ENCODE measurements at places on chromosomes 13 and 19. TPM values are rescaled to one million over a fixed set of nuclear protein-coding genes. Genes with fewer than 3 reads are reported as not detected.

DNA sequence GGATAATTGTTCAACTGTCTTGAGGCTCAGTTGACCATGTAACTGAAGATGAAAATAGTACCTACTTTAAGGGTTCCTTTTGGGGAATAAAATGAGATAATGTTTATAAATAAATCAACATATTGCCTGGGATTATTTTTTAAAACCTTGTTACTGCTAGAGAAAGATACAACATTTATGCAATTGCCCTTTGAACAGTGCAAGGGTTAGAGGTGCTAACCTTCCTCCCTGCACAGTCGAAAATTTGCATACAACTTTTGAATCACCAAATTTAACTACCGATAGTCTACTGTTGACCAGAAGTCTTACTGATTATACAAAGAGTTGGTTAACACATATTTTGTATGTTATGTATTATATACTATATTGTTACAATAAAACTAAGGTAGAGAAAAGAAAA, 750.0 kb downstream of the EFNB2 start:
- no peak for DNase-seq

- no peak for DNase-seq
These were observed 1.7 kb upstream of the RASIP1 start for GRCh38 chr19:48742096-48742495.

GRCh38 chr13:39820606-39821005, 165.1 kb downstream of the COG6 start:
- DNase-seq: no peak

DNA sequence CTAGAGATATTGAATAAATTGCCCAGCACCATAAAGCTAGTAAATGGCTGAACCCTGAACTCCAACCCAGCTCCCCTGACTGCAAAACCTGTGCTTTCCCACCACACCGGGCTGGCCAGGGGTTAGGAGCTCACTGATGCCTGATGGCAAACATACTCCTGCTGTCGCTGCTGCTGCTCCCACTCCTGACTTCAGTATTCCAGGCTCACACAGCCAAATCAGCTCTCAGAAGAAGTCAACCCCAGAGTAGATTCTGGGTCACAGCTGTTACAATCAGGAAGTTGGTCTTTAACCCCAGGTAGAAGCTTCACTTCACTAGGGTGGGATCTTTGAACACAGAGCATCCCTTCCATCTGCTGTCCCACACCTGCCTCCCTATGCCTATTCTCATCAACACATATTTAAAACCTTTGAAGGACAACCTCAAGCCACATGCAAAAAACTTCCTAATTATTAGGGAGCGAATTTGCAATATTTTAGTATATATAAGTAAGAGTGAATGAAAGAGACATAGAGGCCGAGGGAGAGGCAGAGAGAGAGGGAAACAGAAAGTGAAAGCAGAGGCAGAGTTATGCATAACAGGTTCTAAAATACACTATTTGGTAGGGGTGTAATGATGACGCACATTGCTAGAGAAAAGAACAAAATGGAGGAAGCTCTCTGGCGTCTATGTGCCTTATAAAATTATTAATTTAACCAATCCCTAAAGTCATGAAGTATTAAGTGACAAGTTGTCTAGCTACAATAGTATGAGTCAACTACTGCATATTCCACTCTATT, 99.4 kb upstream of the SERP2 start:
- no peak for DNase-seq

DNA sequence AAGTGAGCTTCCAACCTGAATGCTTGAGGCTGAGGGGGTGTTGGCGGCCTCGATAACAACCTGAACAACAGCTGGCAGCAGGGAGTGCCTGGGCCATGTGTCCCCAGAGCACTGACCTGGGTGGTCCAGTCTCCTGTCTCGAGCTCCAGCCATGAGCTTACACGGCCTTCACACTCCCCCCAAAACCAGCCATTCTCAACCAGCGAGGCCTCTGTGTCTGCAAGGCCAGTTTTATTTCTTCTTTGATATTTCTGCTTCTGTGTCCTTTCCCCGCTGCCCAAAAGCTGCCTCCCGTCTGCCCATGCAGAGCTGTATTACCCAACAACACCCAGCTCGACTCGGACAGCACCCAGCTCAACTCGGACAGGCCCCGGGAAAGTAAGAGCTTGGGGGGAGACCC, 32.5 kb upstream of the TFDP1 start:
- DNase-seq: no peak

- DNase-seq: no peak
These were observed 178.0 kb upstream of the KL start for GRCh38 chr13:32837973-32838927.

- no peak for DNase-seq
These were observed 70.6 kb upstream of the MEDAG start for GRCh38 chr13:30835442-30835841.

- DNase-seq: no peak
These were observed 61.1 kb downstream of the SLC15A1 start for GRCh38 chr13:98691360-98691759.

GRCh38 chr13:100610391-100611347, 22.1 kb upstream of the GGACT start:
- DNase-seq: no peak

GRCh38 chr19:45172173-45172572, 5.9 kb downstream of the TRAPPC6A start:
- DNase-seq: no peak

- no peak for DNase-seq
These were observed at the start of gene CADM4 for GRCh38 chr19:43639519-43640423. TSS of gene CADM4 (minus strand) at chr19:43639850. CDS start at chr19:43639790, 60 bp downstream.

- DNase-seq: no peak
These were observed 44.4 kb upstream of the NPAS1 start for GRCh38 chr19:46975011-46975924.

- DNase-seq: no peak
These were observed 197.1 kb upstream of the TSHZ3 start for GRCh38 chr19:31546205-31546960.

GRCh38 chr13:47027780-47028437, 131.1 kb upstream of the HTR2A start:
- DNase-seq: no peak

DNA sequence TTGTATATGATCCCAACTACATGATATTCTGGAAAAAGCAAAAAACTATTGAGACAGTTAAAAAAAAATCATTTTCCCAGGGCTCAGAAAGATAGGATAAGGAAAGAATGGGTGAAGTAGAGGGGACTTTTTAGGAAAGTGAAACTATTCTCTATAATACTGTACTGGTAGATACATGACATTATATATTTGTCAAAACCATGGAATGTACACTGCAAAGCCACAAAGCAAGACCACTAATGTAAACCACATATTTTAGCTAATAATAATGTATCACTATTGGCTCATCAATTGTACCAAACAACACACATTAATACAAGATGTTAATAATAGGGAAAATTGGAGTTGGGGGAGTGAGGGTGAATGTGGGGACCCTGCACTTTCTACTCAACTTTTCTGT, 182.6 kb downstream of the EFNB2 start:
- DNase-seq: no peak

GRCh38 chr19:47239610-47240296, 8.8 kb upstream of the BBC3 start:
- no peak for DNase-seq

- no peak for DNase-seq
These were observed 5.0 kb downstream of the KLK4 start for GRCh38 chr19:50906217-50906616.

DNA sequence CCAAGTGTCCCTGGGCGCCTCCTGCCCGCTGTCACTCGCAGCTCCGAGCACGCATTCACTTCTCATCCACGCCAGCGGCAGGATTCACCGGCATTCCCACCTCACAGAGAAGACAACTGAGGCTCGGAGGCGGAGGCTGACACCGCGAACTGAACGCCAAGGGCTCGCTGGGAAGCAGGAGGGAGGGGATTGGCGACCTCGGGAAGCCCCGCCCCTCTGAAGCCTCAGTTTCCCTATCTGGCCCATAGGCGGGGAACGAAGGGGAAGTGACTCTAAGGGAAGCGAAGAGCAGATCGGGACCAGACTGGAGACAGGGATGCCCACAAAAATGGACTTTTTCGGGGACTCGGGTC, 256 bp downstream of the MICOS13 start:
- DNase-seq: no peak

GRCh38 chr19:2190848-2191455, 27.2 kb downstream of the DOT1L start:
- DNase-seq: no peak

DNA sequence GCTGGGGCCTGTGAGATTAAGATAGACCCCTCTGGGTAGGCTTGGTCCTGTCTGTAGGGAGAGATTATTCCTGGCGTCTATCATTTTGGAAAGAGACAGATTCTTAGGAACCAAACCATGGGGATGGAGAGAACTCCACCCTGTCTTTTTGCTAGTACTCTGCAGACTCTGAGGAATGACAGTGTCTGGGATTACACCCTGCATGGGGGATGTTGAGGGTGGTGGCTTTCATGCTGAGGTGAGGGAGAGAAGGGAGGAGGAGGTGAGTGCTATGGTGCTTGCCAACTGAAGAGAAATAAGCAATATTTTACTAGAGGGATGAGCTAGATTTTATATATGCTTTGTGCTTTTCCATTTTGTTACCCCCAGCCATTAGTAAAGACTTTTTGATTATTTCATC, 74.5 kb upstream of the PCDH8 start:
- DNase-seq: no peak

- peak; percentile 82 for DNase-seq
These were observed 21.2 kb upstream of the GTF3A start for GRCh38 chr13:27403203-27403678.

DNA sequence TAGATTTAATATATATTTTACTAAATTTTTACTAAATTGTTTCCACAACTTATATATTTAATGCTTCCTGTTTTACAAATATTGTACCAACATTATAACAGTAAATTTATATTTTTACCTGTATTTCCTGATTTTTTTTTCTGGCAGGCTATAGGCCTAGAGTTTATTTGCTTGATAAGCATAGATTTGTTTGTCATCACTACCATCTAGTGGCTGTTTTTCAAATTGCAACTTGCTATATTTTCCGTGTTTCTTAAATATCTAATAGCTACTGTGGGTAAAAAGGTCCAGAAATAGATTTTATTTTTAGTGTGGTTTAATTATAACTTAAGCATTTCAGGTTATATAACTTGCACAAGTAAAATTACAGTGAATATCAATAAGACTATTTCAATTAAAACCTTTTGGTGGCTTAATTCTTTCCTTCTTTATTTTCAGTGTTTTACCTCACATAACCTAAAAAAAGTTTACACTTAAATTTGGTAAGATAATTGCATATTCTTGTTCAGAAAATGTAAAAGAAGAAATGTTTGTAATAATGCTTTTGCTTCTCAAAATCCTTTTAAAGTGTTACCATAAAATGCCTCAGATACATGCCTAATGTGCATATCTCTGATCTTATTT, 60.6 kb downstream of the NDFIP2 start:
- DNase-seq: no peak

DNA sequence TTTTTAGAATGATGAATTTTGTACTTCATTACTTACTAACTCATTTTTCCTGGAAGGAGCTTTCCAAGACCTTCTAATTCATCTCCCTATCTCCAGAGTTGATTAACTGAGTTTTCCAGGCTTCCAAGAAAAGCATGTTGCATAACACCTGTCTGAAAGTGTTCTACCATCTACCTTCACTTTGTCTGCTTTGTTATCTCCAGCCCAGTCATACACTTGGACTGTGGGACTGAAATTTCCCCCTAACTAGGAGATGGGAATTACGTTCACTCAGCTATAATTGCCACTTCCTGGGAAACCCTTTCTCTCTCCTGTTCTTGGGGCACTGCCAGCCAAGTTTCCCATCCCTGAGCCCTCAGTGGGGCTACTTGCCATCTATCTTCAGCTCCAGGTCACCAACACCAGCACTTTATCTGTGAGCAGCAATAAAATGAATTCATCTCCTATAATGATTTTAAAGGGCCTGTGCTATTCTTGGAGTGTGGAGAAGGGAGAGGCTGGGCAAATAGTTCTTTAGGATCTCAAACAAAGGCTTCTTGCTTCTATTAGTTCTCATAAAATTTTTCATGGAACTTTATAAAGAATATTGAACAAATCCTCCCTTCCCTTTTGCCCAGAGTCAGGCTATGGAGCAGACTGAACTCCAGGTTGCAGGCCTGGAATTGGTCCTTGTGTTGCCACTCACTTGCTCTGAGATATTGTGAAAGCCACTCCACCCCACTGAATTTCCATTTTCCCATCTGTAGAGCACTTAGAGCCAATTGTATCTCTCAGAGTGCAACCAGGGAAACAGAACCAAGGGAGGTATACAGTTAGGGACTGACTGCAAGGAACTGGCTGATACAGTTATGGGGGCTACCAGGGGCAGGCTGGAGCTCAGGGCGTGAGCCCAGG, 17.8 kb upstream of the ATP12A start:
- DNase-seq: no peak

DNA sequence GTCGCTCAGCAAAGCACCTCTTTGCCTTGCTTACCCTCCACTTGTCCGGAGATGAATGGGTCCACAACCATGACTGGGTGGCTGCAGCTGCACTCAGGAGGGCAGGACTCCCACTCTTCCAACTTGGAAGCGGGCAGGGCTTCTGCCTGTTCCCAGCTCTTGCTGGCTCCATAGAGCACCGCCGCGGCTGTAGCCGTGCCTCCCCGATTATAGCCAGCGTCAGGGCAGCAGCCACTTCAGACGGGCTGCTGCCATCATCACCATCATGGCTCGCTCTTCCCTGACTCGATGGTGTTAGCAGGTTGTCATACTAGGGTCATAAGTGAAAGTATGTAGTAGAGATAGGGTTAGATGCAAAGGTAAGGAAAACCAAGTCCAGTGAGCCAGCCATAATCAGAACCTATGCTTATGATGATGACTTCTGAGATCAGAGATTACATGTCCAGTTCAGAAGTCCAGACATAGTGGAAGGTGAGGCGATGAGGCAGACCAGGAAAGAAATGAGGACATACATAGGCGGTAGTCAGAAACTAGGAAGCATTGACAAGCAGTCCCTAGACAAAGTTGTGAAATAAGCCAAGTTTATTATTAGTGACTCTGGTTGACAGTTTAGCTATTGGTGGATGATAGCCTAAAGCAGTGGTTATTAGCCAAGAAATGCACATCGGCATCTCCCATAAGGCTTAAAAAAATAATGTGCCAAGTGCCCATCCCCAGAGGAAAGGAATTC, 4.4 kb upstream of the INTS6 start:
- DNase-seq: no peak

- no peak for DNase-seq
These were observed 114.2 kb upstream of the CLDN10 start for GRCh38 chr13:95438297-95438696.

N4BP2L1 gene
- 0.20 TPM for total RNA-seq

CFAP97D2 gene
- total RNA-seq: not detected

PRX gene
- 6.3 TPM for total RNA-seq

MEDAG gene
- 1.1 TPM for total RNA-seq

SERTM1 gene
- not detected for total RNA-seq

SMAD9 gene
- 7.6 TPM for total RNA-seq

CD320 gene
- total RNA-seq: 99.8 TPM

SMIM17 gene
- not detected for total RNA-seq

Data from MG63 (cell line).